ENCODE measurements at places on chromosomes 16 and 17.

GRCh38 chr16:48538746-48539484 lies 71.1 kb downstream of the N4BP1 start:
- no peak for DNase-seq

GRCh38 chr17:42346481-42346880 lies 41.8 kb downstream of the STAT3 start:
- no peak for DNase-seq

DNA sequence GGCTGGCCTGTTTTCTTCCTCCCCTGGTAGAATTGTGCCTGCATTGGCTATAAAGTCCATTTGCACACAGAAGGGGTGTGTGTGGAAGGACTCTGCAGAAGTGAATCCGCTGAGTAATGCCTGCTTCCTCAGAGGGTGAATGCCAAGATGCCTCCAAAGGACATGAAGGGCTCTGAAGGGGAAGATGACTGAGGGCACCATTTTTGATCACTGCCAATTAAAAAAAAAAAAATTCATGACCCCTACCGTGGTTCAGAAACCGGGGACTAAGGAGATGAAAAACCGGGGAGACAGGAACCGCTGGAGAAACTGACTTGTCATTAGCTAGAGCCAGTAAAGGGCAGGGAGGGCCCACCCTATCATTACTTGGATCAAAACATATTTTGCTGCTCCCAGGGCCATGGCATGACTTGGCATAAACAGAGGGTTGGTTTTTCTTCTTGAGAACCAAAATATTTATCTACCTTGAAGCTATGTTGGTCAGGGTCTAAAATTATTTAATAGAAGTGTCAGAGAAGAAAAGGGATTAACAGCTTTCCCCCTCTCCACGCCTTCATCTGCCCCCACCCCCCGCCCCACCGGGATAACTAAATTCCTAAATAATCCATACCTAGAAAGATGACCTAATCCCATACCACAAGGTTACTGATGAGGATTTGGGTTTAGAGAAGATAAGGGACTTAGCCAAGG lies 3.6 kb upstream of the USP7 start:
- no peak for DNase-seq

GRCh38 chr16:84810518-84811273 lies 9.1 kb upstream of the CRISPLD2 start:
- DNase-seq, result no peak

DNA sequence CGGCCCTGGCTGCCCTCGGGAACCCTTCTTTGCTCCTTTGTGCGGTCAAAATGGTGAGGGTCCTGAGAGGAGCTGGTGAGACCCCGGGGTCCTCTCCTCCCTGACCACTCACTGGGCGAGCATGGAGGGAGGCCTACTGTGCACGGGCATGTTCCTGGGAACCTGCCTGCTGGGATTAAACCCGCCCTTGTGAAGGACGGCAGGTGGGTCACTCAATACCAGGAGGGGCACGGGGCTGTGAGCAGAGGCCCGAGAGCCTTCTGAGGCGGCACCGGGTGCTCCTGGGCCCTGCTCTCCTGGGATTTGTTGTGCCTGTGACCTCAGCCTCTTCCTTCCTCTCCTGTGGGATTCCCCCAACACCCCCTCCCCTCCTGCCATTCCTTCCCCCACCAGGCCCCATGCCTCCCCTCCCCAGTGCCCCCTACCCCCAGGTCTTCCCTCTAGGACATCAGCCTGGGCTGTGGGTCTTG lies 19.7 kb downstream of the METRNL start:
- no peak for DNase-seq

- DNase-seq, result no peak
These were observed 14.4 kb downstream of the CTRL start for GRCh38 chr16:67917140-67917851.

GRCh38 chr16:17160920-17161431 lies 309.8 kb downstream of the XYLT1 start:
- no peak for DNase-seq
